ENCODE measurements at places on chromosomes 5 and 9. TPM values are rescaled to one million over a fixed set of nuclear protein-coding genes. Genes with fewer than 3 reads are reported as not detected.
A peak's percentile ranks its signal among the peaks of the same experiment; 100 is the strongest.

- no peak overlapping the region for H3K4me3 ChIP-seq
- peaks cover 2% of the 10 kb centered on the region for H3K27me3 ChIP-seq
- H3K27ac ChIP-seq, result no peak overlapping the region
- H3K36me3 ChIP-seq, result no peaks in the 10 kb centered on the region
- DNase-seq, result no peak
These were observed 231.4 kb upstream of the CDH9 start for GRCh38 chr5:27269766-27270165.

- H3K27me3 ChIP-seq, result no peaks in the 10 kb centered on the region
- H3K27ac ChIP-seq, result no peak overlapping the region
- DNase-seq, result no peak
- no peaks in the 10 kb centered on the region for H3K36me3 ChIP-seq
- no peak overlapping the region for H3K4me3 ChIP-seq
These were observed 574.7 kb downstream of the TLE4 start for GRCh38 chr9:80146466-80146865.

DNA sequence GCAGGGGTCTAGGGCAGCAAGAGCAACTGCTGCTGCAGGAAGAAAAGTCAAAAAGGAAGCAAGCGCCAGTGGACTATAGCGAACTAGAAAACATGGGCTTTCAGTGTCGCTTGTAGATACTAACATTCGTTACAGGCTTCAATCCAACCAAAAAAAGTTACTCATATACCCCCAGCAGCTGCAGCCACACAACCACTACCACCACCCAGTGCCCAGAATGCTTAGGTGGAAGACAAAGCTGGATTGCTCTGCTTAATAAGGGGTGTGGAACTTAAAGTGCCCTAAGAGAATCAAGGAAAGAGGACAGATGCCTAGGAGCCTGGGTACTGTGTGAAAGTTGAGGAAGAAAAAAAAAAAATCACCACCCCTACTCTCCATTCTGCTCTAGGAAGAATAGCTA is 203.6 kb downstream of the ELAVL2 start:
- no peak for DNase-seq
- no peaks in the 10 kb centered on the region for H3K27me3 ChIP-seq
- no peak overlapping the region for H3K27ac ChIP-seq
- no peak overlapping the region for H3K4me3 ChIP-seq
- H3K4me1 ChIP-seq, result no peaks in the 10 kb centered on the region

- H3K27me3 ChIP-seq, result no peaks in the 10 kb centered on the region
- DNase-seq, result peak; percentile 74
- peak overlapping the region; percentile 57 for H3K4me3 ChIP-seq
- H3K4me1 ChIP-seq, result peaks cover 38% of the 10 kb centered on the region
- H3K36me3 ChIP-seq, result no peaks in the 10 kb centered on the region
These were observed 1.4 kb downstream of the ATOSB start for GRCh38 chr9:35114113-35114839.

- H3K4me3 ChIP-seq, result no peak overlapping the region
- no peaks in the 10 kb centered on the region for H3K27me3 ChIP-seq
- peaks cover 10% of the 10 kb centered on the region for H3K4me1 ChIP-seq
- no peak overlapping the region for H3K27ac ChIP-seq
- H3K36me3 ChIP-seq, result no peaks in the 10 kb centered on the region
- DNase-seq, result no peak
These were observed 178.9 kb downstream of the SEMA6A start for GRCh38 chr5:116395631-116396203.

- H3K4me1 ChIP-seq, result no peaks in the 10 kb centered on the region
- H3K27me3 ChIP-seq, result no peaks in the 10 kb centered on the region
- no peak overlapping the region for H3K4me3 ChIP-seq
- no peaks in the 10 kb centered on the region for H3K36me3 ChIP-seq
These were observed 532.4 kb downstream of the TLR4 start for GRCh38 chr9:118236625-118237024.

DNA sequence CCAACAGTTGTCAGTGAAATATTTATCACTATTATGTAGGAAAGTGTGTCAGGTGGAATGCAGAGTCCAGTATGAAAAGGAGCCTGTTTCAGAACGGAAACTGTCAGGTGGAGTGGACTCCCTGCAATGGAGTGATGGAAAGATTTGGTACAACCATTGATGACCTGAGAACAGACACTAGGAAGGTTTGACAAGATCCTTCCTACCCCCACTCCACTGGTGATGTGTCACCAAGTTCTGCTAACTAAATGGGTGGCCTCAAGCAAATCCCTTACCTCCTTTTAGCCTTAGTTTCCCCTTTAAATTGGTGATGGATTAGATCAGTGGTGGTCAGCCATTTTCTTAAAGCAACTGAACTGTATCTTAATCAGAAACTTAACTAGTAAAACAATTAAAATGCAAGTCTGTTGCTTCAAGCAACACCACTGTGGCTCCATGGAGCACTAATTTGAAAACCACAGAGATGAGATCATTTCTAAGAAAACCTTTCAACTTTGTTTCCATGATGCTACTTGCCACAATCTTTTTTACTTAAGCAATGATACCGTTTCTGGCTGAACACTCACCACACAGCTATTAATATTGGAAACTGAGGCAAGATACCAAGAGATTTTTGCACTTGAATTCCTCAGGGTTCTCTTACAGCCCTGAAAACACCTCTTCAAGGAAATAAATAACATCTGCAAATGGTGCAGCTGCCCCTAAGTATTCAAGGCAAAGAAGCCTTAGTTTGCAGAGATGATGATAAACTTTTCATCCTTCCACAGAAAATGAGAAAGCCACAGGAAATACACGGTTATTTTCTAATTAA is 140.6 kb downstream of the ERCC6L2 start:
- H3K4me3 ChIP-seq, result no peak overlapping the region
- DNase-seq, result no peak
- peaks cover 4% of the 10 kb centered on the region for H3K36me3 ChIP-seq
- H3K27ac ChIP-seq, result no peak overlapping the region

DNA sequence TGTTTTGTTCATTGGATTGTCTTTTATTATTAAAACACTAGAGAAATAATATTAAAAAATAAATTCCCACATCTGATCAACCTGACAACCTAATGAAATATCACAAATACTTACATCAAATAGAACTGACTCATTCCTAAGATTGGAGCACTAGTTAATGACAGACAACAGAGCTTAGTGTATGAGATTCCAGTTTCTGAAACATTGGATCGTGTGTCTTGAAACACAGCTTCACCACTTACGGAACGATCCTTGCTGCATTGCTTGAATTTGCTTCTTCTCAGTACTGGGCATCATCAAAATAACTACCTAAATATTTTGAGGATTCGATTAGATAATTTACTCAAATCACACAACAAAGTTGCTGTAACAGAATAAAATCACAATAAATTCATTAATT is 667.2 kb upstream of the CDH18 start:
- H3K4me3 ChIP-seq, result no peak overlapping the region
- no peaks in the 10 kb centered on the region for H3K36me3 ChIP-seq
- H3K27me3 ChIP-seq, result no peaks in the 10 kb centered on the region
- DNase-seq, result no peak

GRCh38 chr5:101292199-101292598 is 389.1 kb upstream of the ST8SIA4 start:
- no peak for DNase-seq
- no peak overlapping the region for H3K4me3 ChIP-seq
- H3K27me3 ChIP-seq, result no peaks in the 10 kb centered on the region
- no peaks in the 10 kb centered on the region for H3K4me1 ChIP-seq
- H3K27ac ChIP-seq, result no peak overlapping the region

- H3K27me3 ChIP-seq, result no peaks in the 10 kb centered on the region
- peak overlapping the region; percentile 61 for H3K4me3 ChIP-seq
- peaks cover 31% of the 10 kb centered on the region for H3K4me1 ChIP-seq
- DNase-seq, result no peak
- no peaks in the 10 kb centered on the region for H3K36me3 ChIP-seq
These were observed 662 bp downstream of the SUSD3 start for GRCh38 chr9:93059011-93059714.

DNA sequence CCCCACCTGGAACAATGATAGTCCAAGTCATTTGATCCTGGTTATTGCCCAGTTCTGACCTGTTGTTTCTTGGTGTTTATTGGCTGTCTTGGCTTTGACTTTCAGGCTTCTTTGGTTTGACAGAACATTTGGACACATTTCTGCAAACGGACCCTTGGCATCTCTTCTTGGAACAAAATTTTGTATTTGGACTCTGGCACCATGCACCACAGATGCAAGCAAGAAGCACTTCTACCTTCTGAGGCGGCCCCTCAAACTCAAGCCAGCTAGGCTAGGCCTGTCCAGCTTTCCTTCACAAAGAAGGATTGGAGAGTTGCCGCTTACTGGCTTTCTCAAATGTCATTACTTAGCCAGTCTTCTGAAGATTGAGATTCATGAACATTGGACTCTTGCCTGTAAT is 23.1 kb upstream of the FGF10 start:
- H3K27me3 ChIP-seq, result no peaks in the 10 kb centered on the region
- no peaks in the 10 kb centered on the region for H3K36me3 ChIP-seq
- no peak overlapping the region for H3K4me3 ChIP-seq
- no peak for DNase-seq
- no peaks in the 10 kb centered on the region for H3K4me1 ChIP-seq
- H3K27ac ChIP-seq, result no peak overlapping the region

GRCh38 chr9:104868687-104869404 is 59.1 kb downstream of the ABCA1 start:
- H3K27me3 ChIP-seq, result no peaks in the 10 kb centered on the region
- H3K36me3 ChIP-seq, result peaks cover 1% of the 10 kb centered on the region
- peak overlapping the region; percentile 81 for H3K27ac ChIP-seq
- H3K4me3 ChIP-seq, result no peak overlapping the region
- DNase-seq, result peak; percentile 41

DNA sequence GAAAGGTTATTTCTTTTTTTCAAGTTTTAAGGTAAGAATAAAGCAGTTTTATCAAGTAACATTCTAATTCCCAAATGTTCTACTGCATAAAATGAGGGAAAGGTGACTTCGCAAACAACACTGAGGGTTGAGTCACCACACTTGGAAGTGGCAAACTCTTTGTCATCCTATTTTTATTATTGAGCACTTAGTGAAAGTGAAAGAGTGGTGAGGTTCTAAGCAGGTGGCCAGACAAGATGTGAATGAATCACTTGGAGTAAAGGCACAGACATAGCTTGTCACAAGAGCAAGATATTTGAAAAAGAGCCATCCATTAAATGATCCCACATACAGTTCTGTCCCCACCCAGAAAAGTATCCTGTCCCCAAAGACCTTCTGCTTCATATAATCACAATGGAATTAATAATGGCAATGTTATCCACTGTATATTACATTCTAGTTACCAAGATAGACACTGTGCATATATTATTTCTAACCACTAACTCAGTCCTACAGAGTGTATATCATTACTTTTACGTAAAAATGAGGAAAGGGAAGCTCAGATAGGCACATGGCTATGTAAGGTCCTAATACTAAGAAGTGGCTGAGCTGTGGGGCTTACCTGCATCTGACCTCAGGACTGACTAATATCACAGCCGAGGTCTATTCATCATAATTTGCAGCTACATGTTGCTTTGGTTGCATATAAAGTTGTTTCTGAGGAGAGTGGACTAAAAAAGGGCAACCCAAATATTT is 730.4 kb upstream of the MEF2C start:
- no peaks in the 10 kb centered on the region for H3K36me3 ChIP-seq
- H3K27ac ChIP-seq, result no peak overlapping the region
- H3K4me3 ChIP-seq, result no peak overlapping the region
- H3K4me1 ChIP-seq, result no peaks in the 10 kb centered on the region
- no peaks in the 10 kb centered on the region for H3K27me3 ChIP-seq
- no peak for DNase-seq

DNA sequence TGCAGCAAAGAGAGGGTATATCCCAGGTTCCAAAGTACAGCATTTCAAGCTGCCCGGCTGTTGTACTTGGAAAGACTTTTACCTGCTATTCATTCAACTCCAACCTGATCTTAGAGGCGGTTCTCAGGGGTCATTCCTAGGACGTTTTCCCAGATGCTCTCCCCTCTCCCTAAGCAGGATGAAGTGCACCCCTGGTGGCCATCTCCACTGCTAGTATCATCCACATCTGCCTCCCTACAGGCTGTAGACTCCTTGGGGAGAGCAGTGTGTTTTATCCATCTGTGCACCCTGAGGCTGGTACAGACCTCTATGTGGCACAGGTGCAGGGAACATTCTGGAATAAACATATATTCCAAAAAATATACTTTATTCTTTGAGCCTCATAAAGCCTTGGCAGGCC is 56.8 kb downstream of the PTPN3 start:
- no peak overlapping the region for H3K4me3 ChIP-seq
- peaks cover 2% of the 10 kb centered on the region for H3K4me1 ChIP-seq
- peak overlapping the region; percentile 71 for H3K27ac ChIP-seq
- no peaks in the 10 kb centered on the region for H3K27me3 ChIP-seq

DNA sequence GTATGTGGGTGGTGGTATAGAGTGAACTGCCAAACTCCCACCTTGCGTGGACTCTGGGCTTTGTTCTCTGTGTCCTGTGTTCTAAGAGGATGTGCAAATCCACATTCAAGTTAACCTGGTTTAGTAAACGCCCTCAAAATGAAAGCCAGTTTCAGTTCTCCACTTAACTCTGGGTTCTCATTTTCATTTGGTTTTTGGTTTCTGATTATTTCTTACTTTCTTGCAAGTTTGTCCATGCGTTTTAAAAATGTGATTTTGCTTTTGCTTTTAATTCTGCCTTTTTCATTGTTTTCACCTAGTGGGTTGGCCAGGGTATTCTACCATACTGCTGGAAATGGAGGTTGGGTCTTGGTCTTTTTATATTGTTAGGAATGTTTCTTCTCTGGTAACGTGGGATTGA is 38.2 kb downstream of the GALNT10 start:
- H3K4me1 ChIP-seq, result no peaks in the 10 kb centered on the region
- H3K36me3 ChIP-seq, result no peaks in the 10 kb centered on the region
- no peak overlapping the region for H3K27ac ChIP-seq
- H3K4me3 ChIP-seq, result no peak overlapping the region

DNA sequence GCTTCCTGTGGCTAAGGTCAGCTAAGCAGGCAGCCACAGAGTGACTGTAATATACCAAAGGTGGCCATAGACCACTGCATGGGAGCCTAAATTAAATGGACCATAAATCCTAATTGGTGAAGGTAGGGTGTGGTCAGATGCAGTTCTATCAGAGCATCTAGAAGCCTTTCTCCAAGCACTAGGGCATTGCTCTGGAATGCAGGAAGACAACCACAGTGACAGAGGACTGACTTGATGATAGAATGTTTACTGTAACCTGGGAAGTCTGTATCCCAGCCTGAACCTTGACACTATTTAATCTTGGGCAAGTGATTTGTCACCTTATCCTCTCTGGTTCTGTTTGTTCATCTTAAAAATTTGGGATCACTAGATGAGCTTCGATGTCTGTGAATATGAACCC is 2.3 kb downstream of the FBXO38 start:
- no peaks in the 10 kb centered on the region for H3K27me3 ChIP-seq
- no peak overlapping the region for H3K27ac ChIP-seq
- no peak overlapping the region for H3K4me3 ChIP-seq
- peaks cover 28% of the 10 kb centered on the region for H3K4me1 ChIP-seq
- no peaks in the 10 kb centered on the region for H3K36me3 ChIP-seq

GRCh38 chr5:43429706-43430105 is 17.5 kb upstream of the CCL28 start:
- no peaks in the 10 kb centered on the region for H3K27me3 ChIP-seq
- H3K4me1 ChIP-seq, result peaks cover 24% of the 10 kb centered on the region
- no peak overlapping the region for H3K4me3 ChIP-seq
- no peaks in the 10 kb centered on the region for H3K36me3 ChIP-seq
- DNase-seq, result no peak
- no peak overlapping the region for H3K27ac ChIP-seq

KLF4 gene
- 7.4 TPM for total RNA-seq

PCDHA9 gene
- under 0.01 TPM for total RNA-seq

CMYA5 gene
- total RNA-seq, result 2.6 TPM

OSMR gene
- 4.3 TPM for total RNA-seq

GMCL2 gene
- total RNA-seq, result not detected

PCDHGA4 gene
- 0.92 TPM for total RNA-seq

TEX48 gene
- not detected for total RNA-seq

CNTLN gene
- total RNA-seq, result 11.5 TPM

ZNF454 gene
- 0.33 TPM for total RNA-seq

TSSK1B gene
- total RNA-seq, result not detected

CDX1 gene
- not detected for total RNA-seq

ABLIM3 gene
- 131 TPM for total RNA-seq

FLT4 gene
- total RNA-seq, result 8.7 TPM
